Kidney epithelial cell (primary cell): ENCODE measurements at places on chromosomes 1 and 21. TPM values are rescaled to one million over a fixed set of nuclear protein-coding genes. Genes with fewer than 3 reads are reported as not detected.

Gene TNNT2
- total RNA-seq: 0.08 and 0.89 TPM in 2 replicates

Gene TNFSF18
- total RNA-seq: not detected in 2 replicates

Gene SERINC2
- 105 and 131 TPM in 2 replicates for total RNA-seq

- no peak for DNase-seq
Observed at GRCh38 chr1:32767156-32767555, 50.0 kb downstream of the YARS1 start.

- no peak for DNase-seq
Observed at GRCh38 chr1:191174298-191174697, 696.6 kb upstream of the BRINP3 start.

- DNase-seq: no peak
Observed at GRCh38 chr1:230919207-230919606, 50.9 kb upstream of the C1orf198 start.

GRCh38 chr1:243316366-243316989, 60.6 kb downstream of the SDCCAG8 start:
- DNase-seq: no peak
